ENCODE measurements at places on chromosomes 4 and X.

DNA sequence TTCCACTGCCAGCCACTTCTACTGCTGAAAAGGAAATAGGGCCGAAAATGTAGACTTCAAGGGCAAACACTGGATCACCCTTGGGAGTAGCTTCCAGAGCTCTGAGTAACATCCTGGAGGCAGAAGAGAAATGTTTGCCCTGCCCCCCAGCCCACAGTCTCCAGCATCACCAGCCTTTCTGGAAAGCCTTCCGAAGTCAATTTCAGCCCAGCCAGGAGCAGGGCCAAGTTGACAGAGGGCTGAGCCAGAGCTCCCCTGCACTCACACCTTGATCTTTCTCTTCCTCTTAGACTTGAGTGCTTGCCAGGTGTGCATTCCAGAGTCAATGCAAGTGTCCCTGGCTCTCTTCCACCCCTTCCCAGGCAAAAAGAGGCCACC lies 35.2 kb downstream of the SLC25A5 start:
- DNase-seq: no peak

DNA sequence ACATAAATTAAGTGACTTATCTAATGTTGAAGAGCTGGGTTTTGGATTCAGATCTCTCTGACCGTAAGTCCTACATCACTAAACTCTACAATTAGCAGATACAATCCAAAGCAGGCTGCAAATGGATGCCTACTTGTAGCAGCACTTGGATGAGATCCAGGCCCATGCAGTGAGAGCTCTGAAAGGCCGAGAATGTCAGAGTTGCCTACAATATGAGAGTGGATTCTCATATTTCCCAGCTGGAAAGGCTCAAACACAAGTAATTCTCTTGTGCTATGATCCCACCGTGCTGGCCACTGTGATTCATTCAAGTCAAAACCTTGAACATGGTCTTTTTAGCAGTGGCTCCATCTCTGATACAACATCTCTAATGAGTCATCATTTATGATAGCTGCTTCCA lies 125.4 kb upstream of the CHRDL1 start:
- DNase-seq: no peak

DNA sequence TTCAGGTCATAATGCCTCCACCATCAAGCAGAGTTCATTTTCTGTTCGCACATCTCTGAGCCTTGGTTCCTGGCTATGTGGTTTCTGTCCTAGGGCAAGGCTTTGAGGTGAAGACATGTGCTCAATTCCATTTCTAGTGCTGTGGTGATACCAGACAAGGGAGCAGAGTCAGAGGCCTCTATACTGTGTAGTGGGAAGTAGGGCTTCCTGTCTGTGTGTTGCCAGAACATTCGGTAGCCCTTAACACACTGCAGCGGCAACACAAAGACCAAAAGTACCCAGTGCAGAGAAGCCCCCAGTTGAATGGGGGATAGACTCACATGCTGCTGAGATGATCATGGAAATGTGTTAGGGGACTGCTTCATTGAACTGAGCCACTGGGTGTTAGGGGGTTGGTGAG lies 56.4 kb downstream of the STARD8 start:
- no peak for DNase-seq

DNA sequence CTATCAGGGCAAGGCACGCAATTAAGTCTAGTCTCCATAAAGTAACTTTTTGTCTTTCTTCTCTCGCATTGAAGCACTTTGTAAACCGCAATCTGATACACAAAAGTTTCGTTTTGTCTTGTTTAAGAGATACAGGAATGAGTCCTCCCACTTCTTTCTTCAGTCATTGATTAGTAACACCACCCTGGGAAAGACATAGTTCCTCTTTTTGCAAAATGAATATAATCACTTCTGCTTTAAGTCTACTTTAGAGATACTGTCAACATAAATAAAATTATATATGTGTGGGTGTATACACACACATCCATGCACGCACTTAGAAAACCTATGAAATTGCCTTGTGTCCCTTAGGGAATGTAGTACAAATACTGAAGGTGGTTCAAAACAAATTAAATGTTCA lies 11.7 kb downstream of the COQ2 start:
- DNase-seq: no peak

DNA sequence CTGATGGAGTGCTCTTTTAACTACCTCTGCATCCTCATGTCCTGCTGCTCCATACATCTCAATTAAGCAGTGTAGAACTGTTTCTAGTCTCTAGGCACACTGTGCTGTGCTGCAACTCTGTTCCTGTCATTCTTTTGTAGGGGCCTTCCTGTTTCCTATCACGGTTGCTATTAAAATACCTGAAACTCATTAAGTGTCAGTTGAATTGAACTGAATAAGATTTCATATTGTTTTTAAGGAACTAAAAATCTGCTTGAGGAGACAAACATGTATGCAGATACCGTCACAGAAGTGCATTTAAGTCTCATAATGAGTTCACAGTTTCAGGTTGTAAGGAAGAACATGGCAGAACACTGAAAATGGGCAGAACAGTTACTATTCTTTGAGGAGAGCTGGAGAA lies 170.1 kb downstream of the LARP7 start:
- DNase-seq: no peak

GRCh38 chr4:76955182-76955581 lies 5.6 kb downstream of the SEPTIN11 start:
- peak; percentile 24 for DNase-seq

- DNase-seq: no peak
Observed at GRCh38 chrX:129755779-129756650, 17.2 kb downstream of the XPNPEP2 start.

- no peak for DNase-seq
Observed at GRCh38 chr4:78642934-78643333, 91.4 kb downstream of the ANXA3 start.

- DNase-seq: no peak
Observed at GRCh38 chr4:76579596-76580375, 144.8 kb downstream of the SHROOM3 start.

GRCh38 chr4:100288161-100288560 lies 97.9 kb upstream of the DDIT4L start:
- DNase-seq: no peak

- DNase-seq: no peak
Observed at GRCh38 chr4:52825460-52826090, 36.5 kb upstream of the RASL11B start.

- no peak for DNase-seq
Observed at GRCh38 chrX:77564823-77565222, 117.6 kb downstream of the FGF16 start.

- no peak for DNase-seq
Observed at GRCh38 chr4:147488556-147488955, 7.7 kb downstream of the EDNRA start.

- peak; percentile 72 for DNase-seq
Observed at GRCh38 chr4:143381189-143382118, 44.8 kb downstream of the GAB1 start.

GRCh38 chr4:176533159-176533558 lies 213.4 kb downstream of the SPCS3 start:
- no peak for DNase-seq

GRCh38 chr4:129748991-129749390 lies 653.0 kb downstream of the C4orf33 start:
- DNase-seq: no peak

- no peak for DNase-seq
Observed at GRCh38 chr4:52098618-52099017, 47.5 kb downstream of the SPATA18 start.

- DNase-seq: no peak
Observed at GRCh38 chr4:21848021-21848420, 100.6 kb downstream of the KCNIP4 start.

DNA sequence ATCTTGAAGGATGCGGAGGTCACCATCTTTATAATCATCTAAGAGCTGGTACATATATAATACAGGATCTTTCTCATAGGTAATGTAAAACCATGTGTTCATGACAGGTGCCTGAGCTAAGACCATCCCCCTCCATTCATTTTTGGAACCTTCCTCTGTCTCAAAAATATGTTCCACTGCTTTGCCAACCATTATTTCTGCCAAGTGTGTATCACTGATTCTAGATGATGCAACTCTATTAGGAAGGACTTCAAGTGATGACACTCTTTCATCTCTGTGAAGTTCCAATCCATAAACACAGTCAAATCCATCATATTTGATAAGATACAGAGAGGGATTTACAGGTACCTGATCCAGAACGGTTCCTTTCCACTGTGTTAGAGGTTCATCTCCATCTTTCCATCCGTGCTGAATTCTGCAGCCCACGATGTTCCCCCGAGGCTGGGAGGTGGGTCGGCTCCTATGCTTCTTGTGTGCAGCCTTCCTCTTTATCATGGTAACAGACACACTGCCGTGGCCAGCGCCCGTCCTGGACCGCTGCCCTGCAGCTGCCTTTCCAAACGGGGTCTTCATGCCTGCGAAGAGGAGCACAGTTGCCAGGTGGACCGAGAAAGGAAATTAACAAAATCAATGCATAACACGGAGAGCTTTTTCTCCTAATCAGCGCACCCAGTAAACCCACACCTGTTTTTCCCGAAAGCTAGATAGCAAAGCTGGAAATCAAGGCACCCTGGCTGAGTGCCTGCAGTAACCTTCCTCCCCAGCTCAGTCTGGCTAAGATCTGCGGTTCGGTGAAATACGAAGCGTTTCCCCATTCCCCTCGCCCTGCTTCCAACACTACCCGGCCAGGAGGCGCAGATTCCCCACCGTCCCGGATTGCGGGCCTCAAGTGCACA lies 718 bp downstream of the SPIN3 start:
- no peak for DNase-seq

GRCh38 chrX:10537308-10537707 lies 83.1 kb downstream of the MID1 start:
- DNase-seq: no peak

DNA sequence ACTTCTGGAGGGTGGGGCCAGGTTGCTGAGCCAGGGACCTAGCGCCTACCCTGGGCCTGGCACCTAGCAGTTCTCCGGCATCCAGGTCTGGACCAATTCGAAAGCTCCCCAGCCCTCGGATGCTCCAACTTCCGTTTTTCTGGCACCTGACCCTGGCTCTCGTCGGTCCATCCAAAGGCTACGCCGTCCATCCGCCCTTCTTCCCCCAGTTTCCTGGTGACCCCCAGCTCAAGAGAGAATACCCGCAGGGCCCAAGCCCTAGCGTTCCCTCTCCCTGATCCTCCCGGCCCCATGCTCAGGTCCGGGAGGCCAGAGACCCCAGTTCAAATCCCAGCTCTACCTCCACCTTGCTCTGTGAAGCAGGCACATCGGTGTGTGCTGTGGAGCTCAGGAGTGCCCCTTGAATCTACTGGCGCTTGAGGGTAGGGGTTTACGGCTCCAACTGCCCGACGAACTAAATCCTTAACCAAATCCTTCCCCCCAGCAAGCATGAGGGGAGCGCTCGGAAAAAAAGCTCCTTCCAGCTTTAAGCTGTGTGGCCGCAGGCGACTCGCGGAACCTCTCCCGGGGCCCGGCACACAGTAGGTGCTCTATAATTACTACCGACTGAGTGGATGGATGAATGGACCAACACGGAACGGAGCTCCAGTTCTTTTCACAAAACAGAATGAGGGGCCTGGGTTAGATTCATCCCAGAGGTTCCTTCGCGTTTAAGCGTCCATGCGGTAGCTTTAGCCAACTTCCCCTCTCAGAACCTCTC lies 1.1 kb downstream of the CRMP1 start:
- DNase-seq: no peak

- no peak for DNase-seq
Observed at GRCh38 chrX:19563327-19563726, 48.0 kb upstream of the MAP3K15 start.

DNA sequence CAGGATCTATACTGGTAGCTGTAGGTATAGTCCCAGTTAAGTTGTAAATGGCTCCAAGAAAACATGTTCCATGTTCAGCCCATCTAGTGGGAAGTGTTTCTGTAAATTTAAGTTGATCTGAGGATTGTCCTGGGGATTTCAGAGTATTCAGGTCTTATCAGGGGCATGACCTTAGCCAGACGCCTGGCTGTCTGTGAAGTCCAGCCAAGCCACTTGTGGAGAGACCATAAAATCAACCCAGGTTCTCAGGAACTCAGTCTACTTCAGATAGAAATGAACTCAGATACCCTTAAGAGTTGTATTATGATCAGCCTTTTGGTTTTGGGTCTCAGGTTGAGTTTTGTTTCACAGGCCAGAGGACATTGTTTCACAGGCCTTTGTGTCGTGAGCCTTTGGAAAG lies 95.9 kb downstream of the EGF start:
- no peak for DNase-seq

GRCh38 chrX:125826774-125827451 lies 339.2 kb downstream of the DCAF12L2 start:
- DNase-seq: no peak

- no peak for DNase-seq
Observed at GRCh38 chr4:7950301-7951092, 10.8 kb upstream of the AFAP1 start.

- no peak for DNase-seq
Observed at GRCh38 chr4:95510877-95511276, 37.9 kb downstream of the UNC5C start.

GRCh38 chr4:36242629-36243354 lies 1.5 kb downstream of the ARAP2 start:
- DNase-seq: no peak

DNA sequence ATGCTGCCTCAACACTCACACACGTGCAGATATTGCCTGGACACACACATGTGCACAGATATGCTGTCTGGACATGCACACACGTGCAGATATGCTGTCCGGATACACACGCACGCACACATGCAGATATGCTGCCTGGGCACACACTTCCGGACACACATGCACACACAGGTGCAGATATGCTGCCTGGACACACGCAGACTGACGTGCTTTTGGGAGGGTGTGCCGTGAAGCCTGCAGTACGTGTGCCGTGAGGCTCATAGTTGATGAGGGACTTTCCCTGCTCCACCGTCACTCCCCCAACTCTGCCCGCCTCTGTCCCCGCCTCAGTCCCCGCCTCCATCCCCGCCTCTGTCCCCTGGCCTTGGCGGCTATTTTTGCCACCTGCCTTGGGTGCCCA lies 14.7 kb downstream of the FGFRL1 start:
- DNase-seq: no peak

DNA sequence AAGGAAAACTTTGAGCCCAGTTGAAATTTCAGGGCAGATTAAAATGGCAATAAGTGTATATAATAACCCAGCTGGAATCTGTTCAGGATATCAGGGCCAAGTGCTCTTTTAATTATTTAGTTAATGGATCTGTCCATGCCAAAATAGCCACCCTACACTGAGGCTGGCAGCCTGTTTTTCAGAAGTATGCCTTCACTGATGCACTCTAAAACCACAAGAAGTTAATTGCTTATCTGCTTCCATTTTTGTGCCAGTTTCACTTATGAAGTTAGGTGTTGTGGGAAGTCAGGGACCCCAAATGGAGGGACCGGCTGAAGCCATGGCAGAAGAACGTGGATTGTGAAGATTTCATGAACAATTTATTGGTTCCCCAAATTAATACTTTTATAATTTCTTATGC lies 960.3 kb downstream of the C4orf33 start:
- no peak for DNase-seq

GRCh38 chrX:154373340-154374306 lies 811 bp downstream of the FLNA start:
- DNase-seq: peak; percentile 38

DNA sequence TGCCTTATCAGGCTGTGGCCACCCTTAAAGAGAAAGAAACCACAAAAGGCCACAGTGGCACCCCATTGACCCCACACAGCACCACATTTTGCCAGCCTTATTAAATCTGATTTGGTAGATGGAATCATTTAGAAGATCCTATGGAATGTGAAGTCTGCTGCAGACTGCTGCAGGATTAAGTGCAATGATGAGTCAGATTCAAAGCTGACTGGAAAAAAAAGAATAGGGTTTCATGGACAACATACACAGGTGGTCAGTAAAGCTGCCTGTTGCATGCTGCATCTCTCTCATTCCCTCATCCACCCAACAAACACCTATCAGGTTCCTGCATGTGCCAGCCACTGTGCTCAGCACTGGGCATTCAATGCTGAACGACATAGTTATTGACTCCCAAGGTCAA lies 56.6 kb downstream of the CHST7 start:
- no peak for DNase-seq

- DNase-seq: no peak
Observed at GRCh38 chr4:8370835-8371595, 69.5 kb downstream of the ACOX3 start.

Data from NCI-H446 (cell line).